ENCODE measurements at places on chromosomes 1 and 21. TPM values are rescaled to one million over a fixed set of nuclear protein-coding genes. Genes with fewer than 3 reads are reported as not detected.

DNA sequence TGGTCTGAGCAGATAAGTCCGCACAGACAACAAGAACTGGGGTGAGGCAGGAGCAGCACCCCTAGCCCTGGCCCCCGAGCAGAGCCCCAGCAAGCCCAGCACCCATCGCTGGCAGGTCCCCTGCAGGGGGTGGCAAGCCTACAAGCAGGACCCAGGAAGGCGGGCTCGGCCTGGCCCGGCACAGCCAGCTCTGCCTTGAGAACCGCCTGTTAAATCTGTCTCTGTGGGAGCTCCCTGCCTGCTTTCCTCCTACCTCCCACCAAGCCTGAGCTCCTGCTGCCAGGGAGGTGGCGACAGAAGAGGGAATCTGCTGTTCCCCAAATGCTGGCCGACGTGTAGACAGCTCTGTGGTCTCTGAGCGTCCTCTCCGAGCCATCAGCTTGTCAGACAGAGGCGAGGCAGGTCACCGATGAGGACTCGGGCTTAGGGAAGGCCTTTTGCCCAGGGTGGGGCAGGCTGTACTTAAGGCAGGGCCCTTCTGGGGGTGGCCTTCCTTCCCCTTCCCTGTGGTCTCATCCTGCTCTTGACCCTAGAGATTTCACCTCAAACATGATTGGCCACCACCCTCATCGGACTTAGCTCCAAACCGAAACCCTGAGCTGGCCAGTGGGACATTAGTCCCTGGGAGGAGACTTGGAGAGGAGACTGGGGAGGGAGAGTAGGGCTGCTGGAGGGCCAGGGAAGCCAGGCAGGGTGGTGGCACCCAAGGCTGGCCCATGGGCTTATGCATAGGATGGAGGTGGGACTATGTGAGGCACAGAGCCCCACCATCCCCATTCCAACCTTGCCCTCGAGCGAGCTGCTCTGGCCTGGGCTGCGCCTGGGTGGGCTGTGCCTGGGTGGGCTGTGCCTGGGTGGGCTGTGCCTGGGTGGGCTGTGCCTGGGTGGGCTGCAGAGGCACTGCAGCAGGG is 7.7 kb downstream of the SELENON start:
- DNase-seq = no peak

GRCh38 chr1:8889103-8889846 is 10.8 kb upstream of the ENO1 start:
- no peak for DNase-seq

The DNM3 gene
- total RNA-seq = 3.9 TPM

- no peak for DNase-seq
Observed at GRCh38 chr1:42721926-42722325, 18.1 kb downstream of the CLDN19 start.

GRCh38 chr21:31201144-31201543 is 142.9 kb downstream of the TIAM1 start:
- no peak for DNase-seq

DNA sequence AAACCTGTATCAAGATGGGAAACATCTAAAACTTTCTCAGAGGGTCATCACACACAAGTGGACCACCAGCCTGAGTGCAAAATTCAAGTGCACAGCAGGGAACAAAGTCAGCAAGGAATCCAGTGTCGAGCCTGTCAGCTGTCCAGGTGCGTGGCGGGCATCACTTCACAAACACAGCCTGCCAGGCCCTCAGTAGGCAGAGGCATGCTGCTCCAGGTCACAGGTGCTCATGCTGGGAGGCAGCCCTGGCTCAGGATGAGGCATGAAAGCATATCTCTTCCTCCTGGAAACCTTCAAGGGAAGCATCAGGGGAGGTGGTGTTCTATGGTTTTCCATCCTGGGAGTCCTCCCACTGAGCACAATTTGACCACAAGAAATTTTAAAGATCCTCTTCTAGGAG is 6.3 kb downstream of the CD2 start:
- DNase-seq = no peak

The REN gene
- not detected for total RNA-seq

DNA sequence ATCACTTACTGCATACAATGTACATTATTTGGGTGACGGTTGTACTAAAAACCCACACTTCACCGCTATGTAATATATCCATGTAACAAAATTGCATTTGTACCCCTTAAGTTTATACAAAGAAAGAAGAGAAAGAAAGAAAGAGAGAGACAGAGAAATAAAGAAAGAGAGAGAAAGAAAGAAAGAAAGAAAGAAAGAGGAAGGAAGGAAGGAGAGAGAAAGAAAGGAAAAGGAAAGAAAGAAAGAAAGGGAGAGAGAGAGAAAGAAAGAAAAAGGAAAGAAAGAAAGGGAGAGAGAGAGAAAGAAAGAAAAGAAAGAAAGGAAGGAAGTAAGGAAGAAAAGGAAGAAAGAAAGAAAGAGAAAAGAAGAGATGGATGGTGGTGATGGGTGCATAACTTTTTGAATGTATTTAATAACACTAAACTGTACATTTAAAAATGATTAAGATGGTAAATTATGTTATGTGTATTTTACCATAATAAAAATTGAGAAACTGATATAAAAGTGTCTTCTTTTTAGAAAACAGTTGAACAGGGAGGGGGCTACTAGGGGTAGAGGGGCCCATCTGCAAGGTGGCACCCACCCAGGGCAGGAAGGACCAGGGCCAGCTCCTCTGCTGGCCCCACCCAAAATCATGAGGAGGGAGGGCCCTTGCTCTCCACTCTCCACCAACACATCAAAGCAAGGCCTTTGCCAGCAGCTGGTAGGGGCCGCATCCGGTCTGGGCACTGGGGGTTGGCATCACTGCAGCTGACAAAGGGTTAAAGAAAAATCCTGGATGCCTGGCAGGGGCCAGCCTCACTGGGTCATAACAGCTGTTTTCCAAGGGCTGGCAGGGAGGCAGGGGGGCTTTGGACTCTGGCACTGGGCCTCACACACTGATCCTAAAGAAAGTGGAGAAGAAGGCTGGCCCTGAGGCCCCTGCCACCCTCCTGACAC is 153.9 kb upstream of the EDN2 start:
- no peak for DNase-seq

The TEX38 gene
- total RNA-seq = not detected

The RAD54L gene
- total RNA-seq = 55.8 TPM

The BATF3 gene
- not detected for total RNA-seq

- no peak for DNase-seq
Observed at GRCh38 chr1:153312570-153313186, at the start of gene PGLYRP3. Gene PGLYRP3, minus strand, starts transcription at chr1:153312952. Its CDS starts 2,287 bp downstream, at chr1:153310665.

GRCh38 chr1:84152649-84153056 is 8.6 kb downstream of the PRKACB start:
- DNase-seq = no peak

DNA sequence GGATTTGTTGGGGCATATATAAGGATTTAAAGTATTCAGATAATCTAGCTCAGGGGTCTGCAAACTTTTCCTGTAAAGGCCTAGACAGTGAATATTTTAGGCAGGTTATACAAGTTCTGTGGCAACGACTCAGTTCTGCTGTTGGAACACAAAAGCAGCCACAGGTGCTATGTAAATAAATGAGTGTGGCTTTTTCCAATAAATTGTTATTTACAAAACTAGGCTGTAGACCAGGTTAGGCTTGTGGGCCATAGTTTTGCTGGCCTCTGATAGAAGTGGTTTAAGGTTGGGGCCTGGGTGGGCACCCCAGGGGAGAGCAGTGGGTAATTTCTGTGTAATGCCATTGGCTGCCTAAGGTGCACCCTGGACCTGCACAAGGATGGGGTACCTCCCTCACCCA is 16.9 kb upstream of the IGFN1 start:
- DNase-seq = no peak

GRCh38 chr21:28385845-28386244 is 606.8 kb downstream of the LTN1 start:
- DNase-seq = no peak

DNA sequence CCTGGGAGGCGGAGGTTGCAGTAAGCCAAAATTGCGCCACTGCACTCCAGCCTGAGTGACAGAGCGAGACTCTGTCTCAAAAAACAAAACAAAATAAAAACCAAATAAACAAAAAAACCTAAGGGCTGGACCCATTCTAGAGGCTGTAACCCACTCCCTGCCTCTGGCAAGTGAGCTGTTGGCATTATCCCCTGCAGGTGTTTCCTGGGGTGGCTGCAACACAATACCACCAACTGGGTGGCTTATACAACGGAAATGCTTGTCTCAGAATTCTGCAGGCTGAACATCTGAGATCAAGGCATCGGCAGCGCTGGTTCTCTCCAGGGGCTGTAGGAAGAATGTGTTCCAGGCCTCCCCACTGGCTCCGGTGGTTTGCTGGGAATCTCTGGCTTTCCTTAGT is 15.2 kb downstream of the LRRC38 start:
- no peak for DNase-seq

The CSMD2 gene
- 0.40 TPM for total RNA-seq

DNA sequence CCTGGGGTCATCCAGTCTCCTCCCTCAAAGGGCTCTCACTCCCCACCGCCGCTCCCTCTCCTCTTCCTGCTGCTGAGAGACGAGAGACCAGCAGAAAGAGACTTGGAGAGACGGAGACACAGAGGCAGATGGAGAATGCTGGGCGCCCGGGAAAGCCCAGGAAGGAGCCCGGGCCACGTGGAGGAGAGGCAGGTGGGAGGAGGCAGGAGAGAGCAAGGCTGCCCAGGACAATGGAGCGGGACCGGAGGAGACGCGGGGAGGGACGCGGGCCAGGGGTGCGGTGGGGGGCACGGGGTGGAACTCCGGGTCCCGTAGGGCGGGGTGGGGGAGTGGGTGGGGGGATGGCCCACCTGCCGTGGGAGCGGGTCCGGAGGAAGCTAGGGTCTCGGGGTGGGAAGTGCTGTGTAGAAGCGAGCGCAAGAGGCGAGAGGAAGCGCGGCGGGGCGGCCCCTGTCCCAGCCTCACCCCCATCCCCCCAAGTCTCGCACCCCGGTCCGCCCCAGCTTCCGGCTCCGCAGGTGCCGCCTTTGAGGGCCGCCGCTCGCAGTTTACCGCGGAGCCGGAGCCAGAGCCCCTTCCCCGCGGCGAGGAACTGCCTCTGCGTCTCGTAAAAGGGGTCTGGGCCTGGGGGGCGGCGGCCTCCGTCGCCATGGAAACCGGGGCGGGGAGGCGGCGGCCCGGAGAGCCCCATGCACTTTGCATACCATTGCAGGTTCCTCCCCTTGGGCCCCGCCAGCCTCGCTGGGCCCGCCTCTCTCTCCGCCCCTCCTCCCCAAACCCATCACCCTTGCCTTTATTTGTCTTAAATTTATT is 11.7 kb upstream of the EPHA2 start:
- DNase-seq = peak; percentile 70

The SPRR1B gene
- not detected for total RNA-seq

GRCh38 chr1:109792056-109792831 is 28.5 kb upstream of the EPS8L3 start:
- DNase-seq = peak; percentile 35

DNA sequence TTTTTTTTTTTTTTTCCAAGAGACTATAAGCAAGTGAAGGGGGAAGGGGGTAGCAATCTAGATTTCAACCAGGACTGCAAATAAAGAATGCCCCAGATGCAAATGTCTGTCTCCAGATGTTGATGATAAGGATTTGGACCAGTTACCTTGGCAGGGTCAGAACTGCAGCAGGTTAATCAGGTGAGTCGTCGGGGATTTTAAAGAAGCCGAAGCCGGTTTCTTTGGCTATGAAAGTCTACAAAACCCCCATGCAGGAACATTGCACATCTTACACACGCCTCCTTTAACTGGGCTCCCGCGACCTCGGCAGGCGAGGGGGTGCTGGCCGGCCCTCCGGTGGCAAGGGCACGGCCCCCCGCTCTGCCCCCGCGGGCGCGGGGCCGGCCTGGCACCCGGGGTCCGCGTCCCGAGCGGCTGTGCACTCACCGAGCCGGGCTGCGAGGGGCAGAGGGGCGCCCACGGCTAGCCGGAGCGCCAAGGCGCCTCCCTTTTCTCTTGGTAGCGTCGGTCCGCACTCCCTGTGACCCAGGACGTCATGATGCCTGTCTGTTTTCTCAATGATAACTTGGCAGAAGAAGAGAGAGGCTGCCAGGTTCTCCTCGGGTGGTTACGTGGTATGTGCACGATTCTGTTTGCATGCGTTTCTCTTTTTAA is 366.3 kb upstream of the ESRRG start:
- peak; percentile 20 for DNase-seq

DNA sequence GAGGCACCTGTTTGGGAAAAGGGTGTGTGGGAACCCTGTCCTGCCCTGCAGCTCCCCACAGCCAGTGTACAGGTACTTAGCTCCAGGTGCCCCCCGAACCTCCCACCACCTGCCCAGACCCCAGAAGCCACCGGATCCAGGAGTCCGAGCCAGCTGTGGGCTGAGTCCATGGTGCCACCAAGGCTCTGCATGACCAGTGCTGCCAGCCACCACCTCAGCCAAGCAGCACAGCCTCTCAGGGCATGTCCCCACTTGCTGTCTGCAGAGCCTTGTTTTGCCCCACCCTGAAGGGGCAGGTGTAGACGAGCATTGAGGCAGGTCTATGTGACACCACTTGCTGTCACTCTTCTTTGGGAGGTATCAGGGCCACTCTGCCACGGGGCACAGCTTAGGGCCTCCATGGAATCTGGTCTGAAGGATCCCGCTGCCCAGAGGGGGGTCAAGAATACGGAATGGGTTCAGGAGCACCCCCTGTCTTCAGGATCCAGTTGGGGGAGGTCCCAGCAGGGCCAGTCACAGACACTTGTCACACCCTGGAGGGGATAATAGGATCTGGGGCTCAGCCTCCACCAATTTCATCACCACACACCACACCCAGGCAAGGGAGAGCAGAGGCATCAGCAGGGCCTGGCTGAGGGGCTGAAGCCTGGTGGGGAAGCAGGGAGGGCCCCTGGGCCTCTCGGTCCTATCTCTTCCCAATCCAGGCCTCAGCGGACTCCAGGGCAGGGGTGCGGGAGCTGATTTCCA is 27.7 kb downstream of the ARHGEF19 start:
- DNase-seq = no peak

DNA sequence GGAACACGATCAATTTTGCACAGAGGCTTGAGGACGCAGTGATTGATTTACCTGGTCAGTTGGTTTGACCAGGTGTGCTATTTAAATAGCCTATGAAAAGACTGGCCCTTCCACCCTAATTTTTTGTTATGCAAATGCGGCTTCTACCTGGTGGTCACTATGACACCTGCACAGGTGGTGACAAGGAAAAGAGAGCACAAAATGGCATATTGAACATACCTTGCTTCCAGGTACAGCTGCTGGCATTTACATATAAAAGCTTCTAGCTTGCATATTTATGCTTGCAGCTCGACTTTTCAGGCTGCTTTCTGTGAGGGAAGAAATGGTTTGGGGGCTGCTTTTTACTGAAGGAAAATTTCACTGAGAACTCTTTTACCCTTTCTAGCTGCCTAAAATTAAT is 15.3 kb upstream of the FMO4 start:
- no peak for DNase-seq

The MAP3K21 gene
- 0.51 TPM for total RNA-seq

The PALMD gene
- total RNA-seq = 0.36 TPM

Measured in neural crest cell (in vitro differentiated cells).